WTC11 (cell line): ENCODE measurements at places on chromosomes 5 and 9.

- DNase-seq, result no peak
These were observed 92.0 kb upstream of the RAI14 start for GRCh38 chr5:34563931-34564709.

DNA sequence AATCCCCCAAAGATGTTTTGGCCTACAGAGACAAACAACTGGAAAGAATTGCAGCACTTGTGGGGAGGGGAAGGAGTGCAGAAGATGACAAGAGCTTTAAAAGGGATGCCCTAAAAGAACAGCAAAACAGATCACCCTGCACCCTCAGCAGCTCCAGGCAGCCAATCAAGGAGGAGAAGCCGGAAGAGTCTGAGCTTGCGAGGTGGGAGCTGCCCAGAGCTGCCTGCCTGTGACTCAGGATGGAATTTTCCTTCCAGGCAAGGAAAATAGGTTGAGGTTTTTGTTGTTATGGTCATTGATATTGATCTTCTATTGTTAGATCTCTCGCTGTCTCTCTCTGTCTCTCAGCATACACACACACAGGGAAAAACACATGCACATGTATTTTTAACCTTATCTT lies 70.3 kb upstream of the MAP1B start:
- DNase-seq, result no peak

DNA sequence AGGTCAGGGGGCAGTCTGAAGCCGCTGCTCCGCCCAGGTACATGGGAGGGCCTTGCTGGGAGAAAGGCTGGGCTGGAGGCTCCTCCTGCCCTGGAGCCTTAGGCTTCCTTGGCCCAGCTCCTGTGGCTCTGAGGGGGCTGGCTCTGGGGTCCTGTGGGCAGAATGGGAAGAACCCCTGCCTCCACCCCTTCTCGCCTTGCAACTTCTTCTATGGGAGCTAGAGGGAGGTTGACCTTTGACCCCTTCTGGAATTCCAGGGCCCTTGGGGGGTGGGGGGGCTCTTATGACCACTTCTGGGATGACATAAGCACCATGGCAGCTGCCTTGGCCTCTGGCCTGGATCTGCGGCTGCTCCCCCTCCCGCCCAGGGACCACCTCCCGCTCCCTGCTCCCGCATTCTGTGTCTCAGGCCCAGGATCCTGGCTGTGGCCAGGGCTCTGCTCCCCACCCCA lies 32.2 kb downstream of the IER5L start:
- peak; percentile 60 for DNase-seq

DNA sequence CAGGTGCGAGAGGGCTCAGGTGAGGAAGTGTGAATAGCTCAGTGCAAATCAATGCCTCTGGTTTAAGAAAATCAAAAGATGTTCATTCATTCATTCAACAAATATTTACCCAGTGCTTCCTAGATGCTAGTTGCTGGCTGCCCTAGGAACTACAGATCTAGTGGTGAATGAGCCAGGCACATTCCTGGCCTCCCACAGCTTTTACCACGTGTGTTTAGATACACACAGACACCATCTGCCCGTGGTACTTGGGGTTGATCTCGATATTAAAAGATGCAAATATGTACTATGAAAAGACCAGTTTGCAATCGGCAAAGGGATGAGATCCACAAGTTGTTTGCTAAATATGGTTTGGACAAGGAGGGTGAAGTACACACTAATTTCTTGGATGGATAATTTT lies 78.2 kb downstream of the GTF3C4 start:
- no peak for DNase-seq
